Neural crest cell (in vitro differentiated cells): ENCODE measurements at places on chromosomes 7 and 10. TPM values are rescaled to one million over a fixed set of nuclear protein-coding genes. Genes with fewer than 3 reads are reported as not detected.

GNA12 gene
- 62.5 and 63.5 TPM in 2 replicates for total RNA-seq

TMEM184A gene
- not detected in 2 replicates for total RNA-seq

AKR1C1 gene
- 3.7 and 5.7 TPM in 2 replicates for total RNA-seq

ANXA8L1 gene
- not detected in 2 replicates for total RNA-seq

CPN1 gene
- total RNA-seq: not detected in 2 replicates

LLCFC1 gene
- total RNA-seq: not detected in 2 replicates

UCMA gene
- not detected in 2 replicates for total RNA-seq

EPHB6 gene
- 12.3 and 12.5 TPM in 2 replicates for total RNA-seq
